Activated gamma-delta T cell (primary cell): ENCODE measurements at places on chromosomes 16 and 17.

- DNase-seq = no peak
These were observed 10.0 kb upstream of the MYCBPAP start for GRCh38 chr17:50498021-50498874.

DNA sequence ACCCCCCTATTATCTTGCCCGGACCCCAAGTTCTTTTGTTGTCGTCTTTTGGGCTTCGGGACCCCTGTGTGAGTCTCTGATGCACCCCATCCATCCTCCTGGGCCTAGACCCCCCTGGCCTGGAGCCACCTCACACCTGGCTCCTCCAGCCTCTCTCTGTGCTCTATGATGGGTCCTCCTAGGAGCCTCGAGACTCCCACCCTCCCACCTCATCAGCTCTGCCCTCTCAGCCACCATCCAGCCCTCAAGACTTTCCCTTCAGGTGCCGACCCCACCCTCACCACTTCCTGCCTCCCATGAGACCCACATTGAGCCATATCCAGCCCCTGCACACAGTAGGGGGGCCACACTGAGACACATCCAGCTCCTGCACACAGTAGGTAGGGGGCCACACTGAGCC, 8.7 kb upstream of the ATP2A3 start:
- no peak for DNase-seq

DNA sequence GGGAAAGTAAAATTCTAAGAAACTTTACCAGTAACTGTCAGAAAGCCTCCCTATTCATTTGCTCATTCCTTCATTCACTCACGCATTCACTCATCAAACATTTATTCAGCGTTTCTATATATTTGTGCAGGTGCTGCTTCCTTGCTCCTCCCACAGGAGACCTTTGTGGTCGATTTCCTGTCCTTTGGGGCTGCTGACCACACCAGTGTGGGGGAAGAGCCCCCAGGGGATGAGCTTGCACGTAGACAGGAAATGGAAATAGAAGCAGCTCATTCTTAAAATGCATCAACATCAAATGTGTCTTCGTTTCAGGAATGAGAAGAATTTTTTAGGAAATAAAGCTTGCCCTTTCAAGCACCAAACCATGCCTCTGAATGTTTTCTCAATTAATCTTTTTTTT, 9.6 kb downstream of the PIK3R6 start:
- no peak for DNase-seq

- no peak for DNase-seq
These were observed 70.2 kb downstream of the HIC1 start for GRCh38 chr17:2125013-2125535.

DNA sequence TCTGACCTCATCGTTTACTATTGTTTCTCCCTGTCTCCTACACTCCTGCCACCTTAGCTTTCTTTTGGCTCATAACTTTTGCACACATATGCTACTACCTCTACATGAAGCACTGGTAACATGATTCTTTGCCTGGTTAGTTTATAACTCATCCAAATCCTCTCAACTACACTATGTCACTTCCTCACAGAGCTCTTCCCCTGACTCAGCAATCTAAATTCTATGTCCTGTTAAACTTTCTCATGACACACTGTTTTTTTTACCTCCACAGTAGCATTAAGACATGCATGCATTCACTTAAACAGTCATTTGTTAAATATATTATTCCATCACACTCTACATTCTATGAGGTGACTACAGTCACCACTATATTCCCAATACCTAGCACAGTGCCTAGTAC, 19.7 kb downstream of the APPBP2 start:
- DNase-seq = no peak

- no peak for DNase-seq
These were observed 102.0 kb downstream of the RMI2 start for GRCh38 chr16:11447272-11447671.

DNA sequence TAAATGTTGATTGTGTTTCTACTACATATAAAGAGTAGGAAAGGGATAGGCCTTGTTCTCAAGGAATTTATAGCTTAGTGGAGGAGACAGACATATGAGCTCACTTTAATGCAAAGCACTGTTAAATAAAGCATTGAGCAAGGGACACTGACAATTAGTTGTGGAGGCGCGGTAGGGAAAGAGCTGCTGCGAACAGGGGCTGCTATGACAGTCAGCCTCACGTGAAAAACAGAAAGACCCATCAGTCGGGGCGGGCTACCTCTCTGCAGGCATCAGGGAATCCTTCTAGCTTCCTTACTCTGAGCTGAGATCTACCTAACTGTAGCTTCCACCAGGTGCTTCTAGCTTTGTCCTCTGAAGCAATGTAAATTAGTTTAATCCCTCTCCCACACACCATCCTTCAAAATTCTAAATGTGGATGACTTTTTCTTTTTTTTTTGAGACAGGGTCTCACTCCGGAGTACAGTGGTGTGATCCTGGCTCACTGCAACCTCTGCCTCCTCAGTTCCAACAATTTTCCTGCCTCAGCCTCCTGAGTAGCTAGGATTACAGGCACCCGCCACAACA, 129.9 kb upstream of the ZFHX3 start:
- no peak for DNase-seq

DNA sequence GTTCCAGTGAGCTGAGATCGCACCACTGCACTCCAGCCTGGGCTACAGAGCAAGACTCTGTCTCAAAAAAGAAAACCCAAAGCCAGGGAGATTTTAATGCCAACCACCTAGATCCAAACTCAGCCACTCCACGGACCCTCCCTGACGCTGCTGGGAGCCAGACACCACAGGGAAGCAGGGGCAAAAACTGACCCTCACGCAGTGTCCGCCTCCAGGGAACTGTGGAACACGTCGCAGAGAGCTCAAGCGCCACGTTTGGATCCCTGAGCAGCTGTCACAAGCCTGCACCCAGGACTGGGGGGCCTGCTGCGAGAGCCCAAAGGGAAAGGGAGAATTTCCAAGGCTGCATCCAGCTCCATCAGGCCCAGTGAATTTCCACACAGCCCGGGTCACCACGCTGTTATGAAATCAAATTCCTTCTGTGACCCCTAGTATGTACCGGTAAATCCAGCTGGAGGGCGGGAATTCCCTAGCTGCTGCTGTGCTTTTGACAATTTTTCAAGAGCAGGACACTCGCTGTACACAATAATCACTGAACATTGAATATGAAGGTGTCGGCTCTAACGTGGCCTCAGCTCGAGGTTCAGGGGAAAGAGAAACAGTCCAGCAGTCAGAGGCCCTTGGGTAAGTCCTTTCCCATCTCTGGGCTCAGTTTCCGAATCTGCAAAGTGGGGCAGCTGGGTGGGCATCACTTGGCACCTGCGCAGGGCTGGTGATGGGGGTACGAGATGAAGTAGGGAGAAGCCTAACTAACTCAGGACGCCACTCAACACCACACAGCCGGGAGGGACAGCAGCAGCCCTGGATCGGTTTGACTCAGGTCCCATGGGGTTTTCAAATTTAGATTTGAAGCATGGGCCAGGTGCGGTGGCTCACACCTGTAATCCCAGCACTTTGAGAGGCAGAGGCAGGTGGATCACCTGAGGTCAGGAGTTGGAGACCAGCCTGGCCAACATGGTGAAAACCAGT, 8.6 kb downstream of the CARHSP1 start:
- DNase-seq = no peak

DNA sequence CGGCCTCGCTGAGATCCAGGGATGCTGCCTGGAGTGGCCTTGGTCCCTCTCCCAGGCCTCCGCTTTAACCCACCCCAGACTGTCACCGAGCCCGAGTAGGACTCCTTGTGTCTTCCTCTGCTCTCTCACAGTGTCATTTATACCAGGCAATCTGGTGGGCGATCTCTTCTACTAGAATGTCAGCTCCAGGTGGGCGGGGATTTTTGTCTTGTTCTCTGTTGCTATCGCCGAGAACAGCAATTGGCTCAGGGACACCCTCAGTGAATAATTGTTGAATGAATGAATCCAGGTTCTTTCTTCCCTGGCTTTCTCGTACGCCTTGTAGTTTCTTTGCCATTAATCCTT, 591 bp downstream of the DHX38 start:
- no peak for DNase-seq

DNA sequence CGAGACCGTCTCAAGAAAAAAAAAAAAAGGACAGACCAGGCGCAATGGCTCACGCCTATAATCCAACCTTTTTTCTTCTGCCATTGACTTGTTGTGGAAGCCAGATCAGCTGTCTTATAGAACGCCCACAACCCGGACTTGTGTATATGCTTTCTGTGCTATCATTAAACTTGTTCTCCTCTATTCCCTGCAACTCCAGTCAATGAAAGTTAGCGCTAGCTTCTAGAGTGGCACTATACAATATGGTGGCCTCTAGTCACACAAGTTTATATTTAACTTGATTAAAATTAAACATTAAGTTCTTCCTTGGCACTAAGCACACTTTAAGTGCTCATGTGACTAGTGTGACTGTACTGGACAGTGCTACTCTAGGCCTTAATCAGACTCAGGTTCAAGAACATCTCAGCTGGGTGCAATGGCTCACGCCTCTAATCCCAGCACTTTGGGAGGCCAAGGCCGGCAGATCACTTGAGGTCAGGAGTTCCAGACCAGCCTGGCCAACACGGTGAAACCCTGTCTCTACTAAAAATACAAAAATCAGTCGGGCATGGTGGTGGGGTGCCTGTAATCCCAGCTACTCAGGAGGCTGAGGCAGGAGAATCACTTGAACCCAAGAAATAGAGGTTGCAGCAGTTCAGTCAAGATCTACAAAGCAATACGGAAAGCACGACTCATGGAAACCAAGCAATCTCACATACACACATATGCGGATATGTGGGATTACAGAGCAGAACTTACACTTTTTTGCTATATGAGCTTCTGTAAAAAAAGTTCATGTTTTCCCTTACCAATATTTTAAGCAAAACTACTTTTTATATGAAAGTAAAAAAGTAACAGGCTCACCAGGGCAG, 18.8 kb upstream of the GLG1 start:
- DNase-seq = no peak

- peak; percentile 46 for DNase-seq
These were observed 58.2 kb upstream of the RPH3AL start for GRCh38 chr17:410543-411401.

GRCh38 chr17:38898812-38899348, 26.5 kb upstream of the LASP1NB start:
- DNase-seq = peak; percentile 58

- DNase-seq = no peak
These were observed 9.6 kb upstream of the MYH11 start for GRCh38 chr16:15866451-15866850.

- no peak for DNase-seq
These were observed 36.2 kb upstream of the CLEC3A start for GRCh38 chr16:77986011-77986740.

GRCh38 chr17:37247825-37248224, 128.0 kb upstream of the C17orf78 start:
- no peak for DNase-seq

GRCh38 chr17:13441873-13442272, 159.9 kb downstream of the HS3ST3A1 start:
- DNase-seq = no peak

DNA sequence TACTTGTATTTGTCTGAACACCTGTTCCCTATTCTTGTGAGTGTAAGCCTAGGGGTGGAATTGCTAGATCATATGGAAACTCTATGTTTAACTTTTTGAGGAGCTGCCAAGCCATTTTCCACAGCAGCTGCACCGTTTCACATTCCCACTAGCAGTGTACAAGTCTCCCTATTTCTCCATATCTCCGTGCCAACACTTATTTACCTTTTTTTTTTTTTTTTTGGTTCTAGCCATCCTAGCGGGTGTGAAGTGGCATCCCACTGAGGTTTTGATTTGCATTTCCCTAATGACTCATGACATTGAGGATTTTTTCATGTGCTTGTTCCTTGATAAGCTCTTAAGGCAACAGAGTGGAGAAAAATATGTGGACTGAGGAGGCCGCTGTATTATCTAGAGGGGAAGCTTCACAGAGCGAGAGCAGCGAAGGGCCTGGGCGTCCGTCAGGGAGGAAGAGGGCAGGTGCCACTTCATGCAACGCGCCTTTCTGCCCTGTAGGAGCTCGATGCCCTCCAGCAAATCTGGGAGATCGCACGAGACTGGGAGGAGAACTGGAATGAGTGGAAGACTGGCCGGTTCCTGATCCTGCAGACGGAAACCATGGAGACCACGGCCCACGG, 50.0 kb downstream of the DNAH2 start:
- DNase-seq = no peak

- no peak for DNase-seq
These were observed 53.0 kb downstream of the RPA1 start for GRCh38 chr17:1882836-1883235.

DNA sequence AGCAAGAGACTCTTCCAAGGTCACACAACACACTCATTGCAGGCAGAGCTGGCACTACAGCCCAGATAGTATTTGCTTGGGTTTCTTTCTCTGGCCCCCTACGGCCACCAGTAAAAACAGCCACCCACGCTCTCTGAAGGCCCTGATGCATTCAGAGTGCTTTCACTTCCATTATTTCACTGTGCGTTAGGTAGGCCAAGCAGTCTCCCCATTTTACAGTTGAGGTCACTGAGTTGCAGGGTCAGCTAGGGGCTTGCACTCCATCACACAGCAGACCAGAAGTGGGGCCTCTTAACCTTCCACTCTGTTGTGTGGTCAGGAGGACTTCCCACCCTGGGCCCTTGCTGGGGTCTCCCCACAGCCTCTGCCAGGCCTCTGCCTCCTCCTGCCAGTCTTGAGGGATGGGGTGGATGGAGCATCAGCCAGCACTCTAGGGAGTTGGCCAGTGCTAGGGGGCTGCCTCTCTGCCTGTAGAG, 2.5 kb downstream of the TBX21 start:
- DNase-seq = no peak

DNA sequence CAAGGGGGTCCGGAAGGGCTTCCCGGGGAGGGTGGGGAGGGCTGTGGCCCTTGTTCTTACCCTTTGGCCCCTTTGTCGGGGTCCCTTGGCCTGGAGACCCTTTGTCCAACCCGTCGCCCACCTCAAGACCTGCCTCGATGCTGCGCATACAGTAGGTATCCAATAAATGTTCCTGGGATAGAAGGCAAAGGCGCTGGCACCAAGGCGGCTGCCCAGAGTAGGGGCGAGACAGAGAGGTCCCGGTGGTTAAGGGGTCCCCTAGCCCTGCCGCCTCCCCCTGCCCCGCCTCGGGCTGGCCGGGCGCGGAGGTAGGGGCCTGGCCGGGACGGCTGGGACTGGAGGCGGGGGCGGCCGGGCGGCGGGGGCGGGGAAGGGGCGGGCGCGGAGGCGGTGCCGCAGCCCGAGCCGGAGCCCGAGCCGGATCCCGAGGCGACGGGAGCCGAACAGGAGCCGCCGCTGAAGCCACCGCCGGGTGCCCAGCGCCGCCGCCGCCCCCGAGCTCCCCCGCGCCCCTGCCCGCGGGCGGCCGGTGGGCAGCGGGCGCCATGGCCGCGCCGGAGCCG, at the start of gene NHERF2:
TSS of gene NHERF2 (plus strand) at position 442 of the 563 bp plus-strand sequence. CDS start at position 546, 104 bp downstream.
- no peak for DNase-seq

DNA sequence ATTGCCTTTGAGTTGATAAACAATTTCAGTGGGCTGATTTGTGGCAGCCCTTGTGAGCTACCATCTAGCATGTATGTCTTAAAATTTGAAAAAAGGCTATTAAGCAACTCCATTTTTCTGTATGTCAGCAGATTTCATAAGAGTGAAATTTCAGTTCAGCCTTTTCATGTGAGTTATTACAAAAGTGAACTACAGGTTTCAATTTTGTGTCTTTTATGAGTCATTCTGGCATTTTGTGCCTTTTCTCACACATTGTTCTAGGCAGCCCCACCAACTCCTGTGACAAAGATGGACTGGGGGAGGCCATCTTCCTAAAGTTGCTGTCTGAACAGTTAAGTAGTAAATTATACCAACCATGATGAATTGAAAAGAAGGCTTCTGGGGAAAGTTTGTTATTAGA, 52.1 kb downstream of the USP10 start:
- DNase-seq = no peak
